Dermis blood vessel endothelial cell (primary cell): ENCODE measurements at places on chromosomes 1 and 21. TPM values are rescaled to one million over a fixed set of nuclear protein-coding genes. Genes with fewer than 3 reads are reported as not detected.

Gene TACSTD2
- total RNA-seq, result 43.9 and 48.0 TPM in 2 replicates

Gene SPRR2E
- not detected in 2 replicates for total RNA-seq

Gene GUCA2B
- not detected in 2 replicates for total RNA-seq

Gene CDA
- total RNA-seq, result 2.4 and 2.6 TPM in 2 replicates

Gene TRABD2B
- total RNA-seq, result under 0.01 TPM in 1 of 2 replicates, not detected in the other

Gene CFAP74
- not detected in 2 replicates for total RNA-seq

Gene HSD11B1
- not detected in 2 replicates for total RNA-seq

Gene DDAH1
- 46.6 and 62.0 TPM in 2 replicates for total RNA-seq

Gene SOAT1
- total RNA-seq, result 15.1 and 28.7 TPM in 2 replicates

Gene PCP4L1
- total RNA-seq, result not detected in 2 replicates

Gene OR2L13
- not detected in 2 replicates for total RNA-seq

Gene CYP4A11
- total RNA-seq, result not detected in 2 replicates

Gene AMY1A
- total RNA-seq, result not detected in 2 replicates

Gene ATP1A4
- total RNA-seq, result not detected in 2 replicates

Gene PKN2
- total RNA-seq, result 29.6 and 45.5 TPM in 2 replicates
